ENCODE measurements at places on chromosomes 3 and 15.

DNA sequence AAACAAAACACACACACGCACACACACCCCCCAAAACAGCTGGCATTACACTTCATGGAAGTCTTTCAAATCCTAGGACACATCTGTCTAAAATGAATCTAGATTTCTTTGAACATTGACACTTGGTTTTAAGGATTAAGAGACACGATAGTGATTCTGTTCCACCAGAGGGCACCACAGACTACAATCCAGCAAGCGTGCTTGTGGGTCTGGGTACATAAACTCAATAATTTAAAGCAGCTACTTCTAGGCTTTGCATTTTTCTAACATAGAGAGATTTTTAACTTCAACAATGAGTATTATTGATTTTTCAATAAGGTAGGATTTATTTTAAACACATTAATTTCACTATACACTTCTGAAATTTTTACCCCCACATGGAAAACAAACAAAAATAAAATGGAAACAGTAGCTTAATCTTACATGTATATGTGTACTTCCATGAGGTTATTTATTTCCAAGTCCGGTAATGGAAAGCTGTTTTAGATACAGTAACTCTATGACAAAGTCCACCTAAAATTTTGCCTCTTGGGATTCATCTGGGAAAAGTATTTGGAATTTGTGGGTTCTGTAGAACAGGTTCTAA lies 564.0 kb upstream of the TGFBR2 start:
- peak; percentile 17 for DNase-seq

DNA sequence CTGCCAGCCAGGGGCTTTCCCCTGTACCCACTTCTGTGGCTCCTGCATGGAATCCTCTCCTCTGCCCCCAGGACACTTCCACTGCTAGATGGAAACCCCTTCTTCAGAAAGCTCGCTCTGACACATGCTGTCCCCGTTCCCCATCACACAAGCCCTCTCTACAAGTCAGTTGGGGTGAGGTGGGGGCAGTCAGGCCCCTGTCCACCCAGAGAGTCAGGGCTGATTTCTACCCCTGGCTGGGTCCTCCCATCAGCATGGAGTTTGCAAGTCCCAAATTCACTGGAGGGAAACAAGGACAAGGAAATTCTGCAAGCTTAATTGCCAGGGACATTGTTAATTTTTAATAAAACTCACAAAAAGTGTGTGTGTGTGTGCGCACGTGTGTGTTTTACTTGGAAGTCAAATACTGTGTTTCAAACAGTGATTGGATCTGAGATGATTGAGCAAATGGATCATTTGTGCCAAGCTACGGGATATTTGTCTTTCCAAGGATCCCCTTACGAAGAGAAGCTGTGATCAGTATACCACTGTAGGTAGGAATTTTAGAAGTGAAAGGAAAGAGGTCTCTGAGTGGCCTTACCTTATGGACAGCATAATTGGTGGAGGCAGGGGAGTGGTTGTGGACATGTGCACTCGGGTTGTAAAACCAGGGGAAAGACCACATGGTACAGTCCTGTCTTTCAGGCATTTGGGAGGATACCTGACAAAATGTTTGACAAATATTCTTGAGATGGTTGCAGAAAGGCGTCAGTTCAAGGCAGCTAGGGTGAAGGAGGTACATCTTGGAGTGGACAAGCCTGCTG lies 1.5 kb upstream of the AMOTL2 start:
- DNase-seq: no peak

DNA sequence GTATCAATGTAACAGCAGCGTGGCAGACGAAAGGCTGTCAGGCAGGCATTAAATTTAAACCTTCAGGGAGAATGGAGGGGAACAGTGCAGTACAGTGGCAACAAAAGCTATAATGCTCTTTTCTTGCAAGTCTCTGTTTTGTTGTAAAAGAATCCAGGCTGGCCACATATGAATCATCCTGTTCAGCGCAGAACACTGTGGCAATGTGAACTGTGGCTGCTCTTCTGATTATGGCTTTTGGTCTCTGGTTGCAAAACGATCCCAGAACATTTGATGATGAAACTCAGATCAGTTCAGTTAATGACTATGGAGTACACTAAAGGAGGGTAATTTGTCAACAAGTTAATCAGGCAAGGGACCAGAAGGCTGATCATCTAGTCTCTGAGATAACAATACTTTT lies 219.7 kb upstream of the SGO1 start:
- DNase-seq: no peak

- DNase-seq: no peak
Measured at GRCh38 chr3:157914882-157915281, 191.3 kb downstream of the SHOX2 start.

GRCh38 chr15:38010395-38010794 lies 76.0 kb downstream of the TMCO5A start:
- DNase-seq: no peak

DNA sequence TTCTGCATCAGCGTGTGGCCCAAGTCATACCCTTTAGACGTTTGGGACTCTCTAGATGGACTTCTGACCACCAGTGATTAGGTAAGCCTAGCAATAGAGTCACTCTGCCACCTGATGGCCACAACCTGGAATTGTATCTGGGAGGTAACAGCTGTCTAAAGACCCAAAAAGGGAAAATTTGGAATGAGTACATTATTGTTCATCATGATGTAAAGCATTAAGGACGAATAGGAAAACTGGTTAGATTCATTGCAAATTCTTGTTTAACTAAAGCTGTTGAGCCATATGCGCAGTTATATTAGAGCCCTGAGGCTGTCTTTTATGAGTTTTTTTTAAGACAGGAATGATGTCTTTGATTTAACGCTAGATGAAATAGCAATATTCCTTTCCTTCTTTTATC lies 63.6 kb downstream of the FAM81A start:
- no peak for DNase-seq

DNA sequence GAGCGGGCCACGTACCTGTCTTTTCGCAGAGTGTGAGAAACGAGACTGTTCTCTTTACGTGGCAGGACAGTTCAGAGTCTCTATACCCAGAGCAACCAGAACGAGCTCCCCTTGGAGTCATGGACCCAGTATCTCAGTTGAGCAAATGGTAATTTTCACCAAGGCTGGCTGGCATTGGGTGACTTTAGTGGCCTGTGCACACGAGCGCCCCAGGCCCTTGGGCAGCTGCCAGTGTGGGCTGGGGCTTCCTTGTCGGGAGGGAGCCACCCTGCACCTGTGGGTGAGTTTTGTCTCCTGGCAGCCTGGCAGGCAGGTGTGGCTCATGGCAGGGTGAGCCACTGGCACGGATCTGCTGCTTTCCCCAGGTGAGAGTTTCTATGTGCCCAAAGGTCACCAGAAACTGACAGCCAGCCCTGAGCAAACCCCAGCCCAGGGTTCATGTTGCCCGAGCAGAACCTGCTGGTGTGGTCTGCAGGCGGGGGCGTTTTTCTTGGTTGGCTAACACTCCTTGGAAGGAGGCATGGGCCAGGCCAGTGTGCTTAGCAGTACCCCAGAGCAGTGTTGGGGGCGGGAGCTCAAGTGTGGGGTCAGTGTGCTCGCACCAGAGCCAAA lies 135.0 kb downstream of the TJP1 start:
- no peak for DNase-seq

- no peak for DNase-seq
Measured at GRCh38 chr3:14822670-14823390, 4.1 kb downstream of the FGD5 start.

GRCh38 chr15:37907136-37907535 lies 27.3 kb upstream of the TMCO5A start:
- DNase-seq: no peak

DNA sequence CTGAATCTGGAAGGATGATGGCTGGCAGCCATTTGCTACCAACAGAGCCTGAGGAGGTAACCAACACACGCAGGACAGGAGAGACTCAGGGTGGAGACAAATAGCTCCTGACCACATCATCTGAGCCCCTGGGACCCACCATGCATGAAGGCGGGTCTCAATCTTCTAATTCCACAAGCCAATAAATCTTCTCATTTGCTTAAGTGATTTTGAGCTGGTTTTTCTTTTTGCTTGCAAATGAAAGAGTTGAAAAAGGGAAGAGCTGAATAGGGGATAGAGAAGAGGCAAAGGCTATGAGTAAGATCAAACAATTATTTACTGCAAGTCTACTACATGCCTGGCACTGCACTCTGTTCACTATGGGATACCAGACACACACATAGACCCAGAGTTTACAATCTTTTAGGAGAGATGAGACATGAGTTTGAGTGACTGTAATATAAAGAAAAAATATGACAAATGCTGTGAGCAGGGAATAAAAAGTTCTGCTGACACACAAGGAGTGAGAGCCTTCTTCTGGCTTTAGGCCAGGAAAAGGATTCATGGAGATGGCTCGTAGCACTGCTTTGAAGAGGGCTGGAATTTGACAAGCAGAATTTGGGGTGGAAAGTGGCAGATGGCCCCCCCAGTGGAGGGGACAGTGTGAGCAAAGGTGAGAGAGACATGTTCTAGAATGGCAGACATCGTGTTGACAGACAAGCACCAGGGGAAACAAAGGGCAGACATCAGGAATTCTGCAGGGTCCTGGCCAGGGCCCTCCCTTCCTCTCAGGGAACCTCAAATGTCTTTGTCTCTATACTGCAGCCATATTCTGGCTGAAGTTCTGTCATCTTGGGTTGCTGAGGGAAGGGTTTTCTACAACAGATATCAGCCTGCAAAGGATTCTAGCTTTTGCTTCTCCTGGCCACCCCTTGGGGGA lies 69.8 kb upstream of the WNT5A start:
- DNase-seq: no peak

DNA sequence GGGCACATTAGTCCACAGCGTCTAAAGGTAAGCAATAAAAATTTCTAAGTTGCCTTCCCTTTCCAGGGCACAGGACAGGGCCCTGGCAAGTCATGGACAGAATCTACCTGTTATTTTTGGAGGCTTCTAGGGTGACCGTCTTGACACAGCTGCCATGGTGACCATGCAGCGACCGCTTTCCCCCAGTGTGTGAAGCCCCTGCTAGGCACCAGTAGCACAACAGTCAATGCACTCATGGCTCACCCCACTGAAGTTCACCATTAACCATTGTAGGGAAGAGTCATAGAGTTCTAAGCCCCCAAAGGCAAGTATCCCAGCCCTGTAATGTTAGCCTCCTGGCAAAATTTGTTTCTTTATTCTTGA lies 43.8 kb upstream of the SLCO2A1 start:
- no peak for DNase-seq

DNA sequence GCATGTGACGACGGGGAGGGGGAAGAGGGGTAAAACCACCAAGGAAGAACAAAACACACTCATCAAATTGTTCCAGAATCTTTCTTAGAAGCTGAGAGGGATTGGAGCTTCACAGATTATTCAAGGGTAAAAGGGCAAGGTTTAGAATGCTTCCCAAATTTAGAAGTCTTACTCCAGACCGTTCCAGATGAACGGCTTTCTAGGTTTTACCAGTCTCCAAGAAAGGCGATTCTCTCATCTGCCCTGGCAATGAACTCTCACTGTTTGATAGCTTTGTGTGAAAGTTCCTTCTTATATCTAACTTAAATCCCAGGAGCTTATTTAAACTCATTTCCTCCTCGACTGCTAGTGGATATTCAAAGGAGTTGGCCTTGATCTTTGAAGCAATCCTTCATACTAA lies 124.3 kb upstream of the PRICKLE2 start:
- no peak for DNase-seq

GRCh38 chr15:101258238-101259144 lies 6.6 kb upstream of the CHSY1 start:
- no peak for DNase-seq

- no peak for DNase-seq
Measured at GRCh38 chr15:75823860-75824613, 19.2 kb upstream of the UBE2Q2 start.

DNA sequence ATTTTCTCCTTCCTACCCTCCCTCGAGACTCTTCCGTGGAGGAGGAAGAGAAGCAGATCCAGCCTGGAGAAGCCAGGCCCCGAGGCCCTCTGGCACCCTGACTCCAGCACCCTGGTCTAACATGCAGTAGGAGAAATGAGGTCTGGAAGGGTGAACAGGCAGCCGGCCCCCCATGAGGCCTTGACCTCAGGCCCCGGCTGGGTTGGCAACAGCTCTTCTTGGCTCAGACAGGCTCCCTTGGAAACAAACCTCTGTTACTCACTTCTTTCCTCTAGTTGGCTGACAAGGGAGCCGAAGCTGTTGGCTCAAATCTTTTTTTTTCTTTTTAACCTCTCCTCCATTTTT lies 73.4 kb downstream of the CPN2 start:
- no peak for DNase-seq

DNA sequence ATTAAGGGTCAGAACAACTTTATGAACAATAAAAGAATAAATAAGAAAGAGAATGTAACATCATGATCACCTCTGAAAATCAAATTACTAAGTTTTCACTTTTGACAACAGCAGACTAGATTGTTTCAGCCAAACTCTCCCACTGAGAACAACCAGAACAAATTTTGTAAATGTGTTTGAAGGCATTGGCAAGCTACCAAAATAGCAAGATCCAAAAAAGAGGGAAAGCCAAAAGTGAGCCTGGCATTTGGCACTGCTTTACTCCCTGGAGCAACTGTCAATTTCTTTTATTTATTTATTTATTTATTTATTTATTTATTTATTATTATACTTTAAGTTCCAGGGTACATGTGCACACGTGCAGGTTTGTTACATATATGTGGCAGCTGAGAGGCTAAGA lies 67.2 kb downstream of the CFAP44 start:
- no peak for DNase-seq

GRCh38 chr3:27319847-27320526 lies 49.2 kb downstream of the NEK10 start:
- no peak for DNase-seq

- DNase-seq: no peak
Measured at GRCh38 chr3:183911763-183912506, 27.3 kb upstream of the PARL start.
